ENCODE measurements at places on chromosomes 7 and 10.
A peak's percentile ranks its signal among the peaks of the same experiment; 100 is the strongest.

GRCh38 chr10:124740369-124741280 is 3.6 kb downstream of the FAM53B start:
- H3K4me1 ChIP-seq: peaks cover 80% of the 10 kb centered on the region
- peak overlapping the region; percentile 64 for H3K27ac ChIP-seq
- no peak for DNase-seq
- H3K36me3 ChIP-seq: no peaks in the 10 kb centered on the region
- H3K4me3 ChIP-seq: peak overlapping the region; percentile 79

- DNase-seq: no peak
- no peaks in the 10 kb centered on the region for H3K4me1 ChIP-seq
- no peaks in the 10 kb centered on the region for H3K36me3 ChIP-seq
- H3K4me3 ChIP-seq: no peak overlapping the region
- H3K27ac ChIP-seq: no peak overlapping the region
- no peaks in the 10 kb centered on the region for H3K27me3 ChIP-seq
Measured at GRCh38 chr7:17371671-17372524, 73.4 kb downstream of the AHR start.

GRCh38 chr7:15626041-15626440 is 60.4 kb downstream of the MEOX2 start:
- H3K36me3 ChIP-seq: no peaks in the 10 kb centered on the region
- no peaks in the 10 kb centered on the region for H3K4me1 ChIP-seq
- H3K27ac ChIP-seq: no peak overlapping the region
- H3K4me3 ChIP-seq: no peak overlapping the region
- no peak for DNase-seq
- no peaks in the 10 kb centered on the region for H3K27me3 ChIP-seq

DNA sequence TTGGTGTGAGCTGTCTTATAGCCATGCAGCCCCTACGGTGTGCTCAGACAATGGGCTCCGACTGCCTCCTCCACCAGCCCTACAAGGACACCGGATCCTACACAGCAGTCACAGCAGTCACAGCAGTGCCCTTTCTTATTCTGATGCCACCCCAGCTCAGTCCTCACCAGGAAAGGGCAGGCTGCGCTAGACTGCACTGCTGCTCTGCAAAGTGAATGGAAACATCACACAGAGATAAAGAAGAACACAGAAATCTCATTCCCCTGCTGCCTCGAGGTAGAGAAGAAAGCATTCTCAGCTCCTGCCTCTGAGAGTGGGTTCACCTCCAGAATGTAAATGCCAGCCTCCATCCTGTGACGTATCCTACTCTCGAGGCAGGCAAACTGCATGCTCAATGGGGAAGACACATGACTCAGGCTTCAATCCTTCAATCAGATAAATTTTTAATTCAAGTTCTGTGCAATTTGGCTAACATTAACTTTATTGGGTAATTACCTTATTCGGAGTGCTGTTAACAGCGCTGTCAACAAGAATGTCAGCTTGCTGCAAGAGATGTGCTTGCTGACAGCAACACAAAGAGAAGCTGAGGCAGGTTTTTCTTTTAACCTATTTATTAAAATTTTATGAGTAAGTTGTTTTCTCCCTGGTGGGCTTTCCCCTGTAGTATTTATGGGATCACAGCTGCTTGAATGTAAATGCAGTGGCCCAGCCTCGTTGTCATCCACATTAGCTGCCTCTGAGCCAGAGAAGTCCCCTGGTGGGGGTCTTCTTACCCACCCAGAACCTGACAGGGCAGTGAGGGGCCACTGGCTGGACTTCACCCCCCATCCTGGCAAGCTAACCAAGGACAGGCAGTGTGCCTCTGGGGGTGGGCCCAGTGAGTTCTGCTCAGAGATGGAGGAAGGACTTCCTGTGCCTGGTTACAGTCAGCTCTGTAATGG is 241.3 kb upstream of the KMT2E start:
- no peaks in the 10 kb centered on the region for H3K4me1 ChIP-seq
- H3K36me3 ChIP-seq: no peaks in the 10 kb centered on the region
- H3K27me3 ChIP-seq: no peaks in the 10 kb centered on the region
- DNase-seq: no peak
- H3K27ac ChIP-seq: no peak overlapping the region

DNA sequence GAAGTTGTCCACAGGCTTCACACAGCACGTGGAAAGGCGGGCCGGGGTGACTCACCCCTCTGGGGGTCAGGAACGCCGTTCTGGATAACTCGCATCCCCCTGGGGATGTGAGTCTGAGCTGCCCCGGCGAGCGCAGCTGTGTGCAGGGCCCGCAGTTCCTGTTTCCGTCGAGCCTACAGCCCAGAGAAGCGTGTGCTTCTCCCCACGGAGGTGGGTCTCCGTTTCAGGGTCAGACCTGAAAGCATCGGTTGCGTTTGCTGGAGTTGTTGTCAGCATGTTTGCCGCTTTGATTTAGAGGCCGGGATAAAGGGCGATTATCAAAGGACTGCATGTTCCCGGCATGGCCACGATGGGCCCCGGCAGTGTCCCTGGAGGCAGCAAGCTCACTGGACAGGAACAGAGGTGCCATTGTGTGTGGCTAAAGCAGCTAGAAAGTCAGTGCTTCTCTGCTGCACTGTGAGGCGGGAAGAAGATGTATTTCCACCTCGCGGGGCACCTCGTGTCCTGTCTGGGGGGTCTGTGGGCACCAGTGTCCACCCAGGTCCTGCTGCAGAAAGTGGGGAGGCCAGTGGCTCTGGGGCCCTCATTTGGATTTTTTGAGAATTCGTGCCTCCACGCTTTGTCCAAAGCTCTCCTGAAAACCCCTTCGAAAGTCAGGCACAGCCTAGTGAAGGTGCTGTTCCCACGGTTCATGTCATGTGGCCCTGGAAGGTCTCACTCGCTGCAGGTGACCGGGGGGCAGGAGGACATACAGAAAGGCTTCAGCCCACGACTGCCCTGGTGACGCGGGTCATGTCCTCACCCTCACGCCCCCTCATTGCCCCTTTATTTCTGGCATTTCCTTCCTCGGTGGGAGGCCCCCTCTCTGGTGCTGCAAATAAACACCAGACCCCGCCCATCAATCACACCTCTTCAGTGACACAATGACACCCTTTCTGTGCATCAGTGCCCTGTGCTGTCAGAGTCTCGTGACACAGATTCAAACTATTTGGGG is 27.4 kb upstream of the GDI2 start:
- H3K36me3 ChIP-seq: no peaks in the 10 kb centered on the region
- no peak overlapping the region for H3K27ac ChIP-seq
- no peak overlapping the region for H3K4me3 ChIP-seq
- no peaks in the 10 kb centered on the region for H3K4me1 ChIP-seq

Data from CD4-positive, alpha-beta memory T cell (primary cell).